ENCODE measurements at places on chromosomes 11 and 22.

- no peak for DNase-seq
Observed at GRCh38 chr11:63884196-63884932, 32.6 kb downstream of the RCOR2 start.

- DNase-seq, result no peak
Observed at GRCh38 chr11:97019754-97020153, 629.9 kb downstream of the JRKL start.

- no peak for DNase-seq
Observed at GRCh38 chr11:79421820-79422219, 19.0 kb downstream of the TENM4 start.

DNA sequence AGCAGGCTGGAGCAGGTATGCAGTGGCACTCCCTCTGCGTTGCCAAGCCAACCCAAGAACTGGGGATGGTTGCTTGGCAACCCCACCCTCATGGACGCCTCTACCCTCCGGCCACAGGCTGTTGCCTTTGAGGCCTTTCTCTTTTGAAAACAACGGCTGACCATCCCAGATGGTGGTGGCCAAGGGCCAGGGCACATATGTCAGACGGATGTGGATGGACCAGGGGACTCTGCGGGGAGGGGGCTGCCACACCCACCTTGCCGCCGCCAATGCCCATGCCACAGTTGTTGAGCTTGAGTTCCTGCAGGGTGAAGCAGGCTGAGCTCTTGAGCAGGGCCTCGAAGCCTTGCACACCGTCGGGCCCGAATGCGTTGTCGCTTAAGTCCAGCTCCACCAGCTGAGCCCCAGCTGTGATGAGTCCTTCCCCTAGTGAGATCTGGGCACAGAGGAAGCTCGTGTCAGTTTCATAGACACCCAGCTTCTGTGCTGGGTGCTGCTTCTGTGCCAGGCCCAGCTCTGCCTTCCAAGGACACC is 21.5 kb downstream of the RANGAP1 start:
- no peak for DNase-seq

- no peak for DNase-seq
Observed at GRCh38 chr11:79232346-79232745, 208.5 kb downstream of the TENM4 start.

DNA sequence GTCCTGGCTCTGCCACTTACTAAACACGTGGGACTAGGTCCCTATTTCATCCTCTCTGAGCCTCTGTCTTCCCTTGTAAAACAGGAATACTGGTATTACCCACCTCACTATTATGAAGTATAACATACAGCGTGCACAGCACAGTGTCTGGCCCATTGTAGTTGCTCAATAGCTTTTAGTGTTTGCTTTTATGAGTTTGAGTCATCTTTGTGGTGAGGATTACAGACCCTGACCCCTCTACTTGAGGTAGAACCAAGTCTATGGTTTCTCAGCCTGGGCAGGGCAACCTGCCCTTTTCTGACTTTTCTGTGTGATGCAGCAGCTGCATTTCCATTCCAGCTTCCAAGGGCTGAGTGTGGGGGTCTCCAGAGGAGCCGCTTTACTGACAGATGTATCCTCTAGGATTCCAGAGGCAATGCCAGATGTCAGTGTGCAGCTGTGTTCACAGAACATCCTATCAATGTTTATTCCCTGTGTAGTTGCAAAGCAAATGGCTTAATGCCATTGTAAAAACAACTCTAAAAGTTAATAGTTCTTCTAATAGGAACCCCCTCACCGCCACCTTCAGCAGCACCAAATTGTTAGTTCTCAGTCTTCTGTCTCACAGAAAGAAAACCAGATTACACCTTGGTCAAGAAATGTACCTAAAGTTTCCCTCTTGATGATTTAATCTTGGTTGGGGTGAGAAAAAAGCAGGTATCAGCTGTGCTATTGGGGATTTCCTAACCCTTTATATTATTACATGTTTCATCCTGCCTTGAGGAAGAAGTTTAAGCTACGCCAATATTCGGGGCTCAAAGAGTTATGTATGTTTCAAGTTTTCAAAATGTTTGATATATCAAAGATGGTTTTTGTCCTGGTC is 16.8 kb downstream of the PRR5L start:
- DNase-seq, result peak; percentile 18

DNA sequence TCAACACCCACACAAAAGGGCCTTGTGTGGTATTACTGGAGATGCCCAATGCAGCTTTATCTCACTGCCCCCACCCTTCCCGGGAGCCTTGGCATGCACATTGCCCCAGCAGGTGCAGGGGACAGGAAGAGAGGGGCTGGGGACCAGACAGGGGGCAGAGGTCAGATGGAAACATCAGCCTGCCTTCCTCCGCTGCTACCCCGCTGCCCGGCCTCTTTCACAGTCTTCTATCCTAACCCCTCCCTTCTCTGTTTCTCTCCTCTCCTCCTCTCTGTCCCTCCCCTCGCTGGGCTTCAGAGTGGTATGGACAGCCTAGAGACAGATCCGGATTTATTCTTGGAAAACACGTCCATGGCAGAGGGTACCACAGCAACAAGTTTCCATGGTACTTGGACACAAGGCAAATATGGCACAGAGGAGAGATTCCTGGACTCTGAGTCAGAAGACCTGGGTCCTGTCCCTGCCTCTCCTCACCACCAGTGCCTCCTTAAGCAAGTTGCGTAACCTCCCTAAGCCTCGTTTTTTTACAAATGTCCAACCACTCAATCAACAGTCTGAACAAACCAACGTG is 8.3 kb upstream of the IGSF9B start:
- peak; percentile 70 for DNase-seq

DNA sequence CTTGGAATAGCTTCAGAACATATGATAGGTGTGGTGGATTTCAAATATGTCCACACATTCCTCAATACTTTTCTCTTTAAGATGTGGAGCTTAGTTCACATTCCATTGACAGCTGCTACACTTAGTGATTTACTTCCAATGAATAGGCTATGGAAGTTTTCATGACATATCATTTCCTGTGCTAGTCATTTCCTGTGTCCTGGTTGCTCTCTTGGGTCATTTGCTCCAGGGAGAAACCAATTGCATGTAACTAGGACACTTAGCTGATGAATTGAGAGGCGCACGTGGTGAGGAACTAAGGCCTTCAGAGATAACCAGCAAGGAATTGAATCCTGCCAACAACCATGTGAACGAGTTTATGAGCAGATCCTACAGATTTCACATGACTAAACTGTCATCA is 120.9 kb downstream of the SLC17A6 start:
- peak; percentile 92 for DNase-seq

- DNase-seq, result peak; percentile 12
Observed at GRCh38 chr11:63508009-63508408, 2.1 kb downstream of the LGALS12 start.

- DNase-seq, result no peak
Observed at GRCh38 chr11:64858467-64859263, 14.2 kb upstream of the CDC42BPG start.

- peak; percentile 51 for DNase-seq
Observed at GRCh38 chr11:65043881-65044501, 3.0 kb downstream of the SAC3D1 start.

GRCh38 chr11:46252373-46252914 is 25.0 kb upstream of the CREB3L1 start:
- DNase-seq, result peak; percentile 45

GRCh38 chr11:5280582-5281102 is 10.9 kb upstream of the HBE1 start:
- peak; percentile 96 for DNase-seq

- DNase-seq, result no peak
Observed at GRCh38 chr22:46585340-46586122, 34.7 kb upstream of the GRAMD4 start.

DNA sequence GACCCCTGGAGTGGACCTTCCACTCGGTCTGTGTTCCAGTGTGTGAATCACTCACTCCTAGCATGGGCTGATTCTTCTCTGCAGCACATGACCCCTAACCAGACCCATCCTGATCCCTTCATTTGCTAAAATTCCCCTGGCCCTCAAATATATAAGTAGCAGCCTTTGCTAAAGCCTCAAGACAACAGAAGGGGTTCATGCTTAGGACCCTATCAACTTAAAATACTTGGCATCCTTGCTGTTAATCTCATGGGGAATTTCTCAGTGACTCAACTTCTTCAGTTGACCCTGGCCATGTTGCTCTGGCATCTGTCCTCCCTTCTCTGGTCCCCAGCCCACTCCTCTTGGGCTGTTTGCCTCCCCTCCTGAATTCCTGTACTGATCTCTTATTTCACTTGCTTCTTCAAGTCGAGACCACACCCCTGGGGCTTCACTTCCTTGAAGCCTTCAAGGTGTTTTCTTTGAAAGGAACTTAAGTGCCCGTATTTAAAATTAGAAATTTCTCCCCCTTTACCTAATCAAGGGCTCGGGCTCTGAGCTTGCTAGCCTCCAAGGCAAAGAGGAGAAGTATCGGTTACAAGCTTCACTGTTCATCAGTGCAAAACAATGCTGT is 23.6 kb downstream of the NNMT start:
- DNase-seq, result peak; percentile 24

DNA sequence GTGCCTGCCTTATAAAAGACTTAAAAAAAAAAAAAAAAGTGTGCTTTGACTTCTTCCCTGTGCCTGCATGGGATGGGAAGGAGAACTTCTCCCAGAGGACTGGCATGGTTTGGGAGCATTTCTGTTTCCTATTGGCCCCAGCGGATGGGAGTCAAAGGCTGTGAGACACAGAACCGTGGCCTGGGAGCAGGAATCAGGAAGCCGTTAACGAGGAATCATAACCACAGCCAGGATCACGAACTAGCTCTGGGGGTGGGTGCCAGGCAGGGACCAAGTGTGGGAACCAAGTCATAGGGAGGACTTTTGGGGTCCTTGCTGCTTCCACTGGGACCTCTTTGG is 526 bp downstream of the C1QTNF6 start:
- peak; percentile 55 for DNase-seq

GRCh38 chr11:126963603-126964363 is 36.8 kb downstream of the KIRREL3 start:
- DNase-seq, result peak; percentile 66

DNA sequence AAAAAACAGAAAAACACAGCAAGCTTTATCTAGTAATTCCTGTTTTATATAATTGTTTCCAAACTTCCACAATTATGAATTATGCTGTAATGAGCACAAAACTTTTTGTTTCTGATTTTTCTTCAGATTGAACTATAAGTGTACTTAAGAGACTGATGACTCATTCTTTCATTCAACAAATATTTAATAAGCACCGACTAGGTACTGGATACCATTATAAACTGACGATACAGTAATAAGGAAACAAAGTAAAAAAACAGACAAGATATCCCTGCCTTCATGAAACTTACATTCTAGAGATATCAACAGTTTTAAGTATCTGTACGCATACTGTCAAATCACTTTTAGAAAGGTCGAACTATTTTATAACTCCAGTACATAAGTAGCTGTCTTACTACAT is 78.6 kb downstream of the ME3 start:
- no peak for DNase-seq

GRCh38 chr11:131537196-131537595 is 166.8 kb downstream of the NTM start:
- DNase-seq, result no peak

DNA sequence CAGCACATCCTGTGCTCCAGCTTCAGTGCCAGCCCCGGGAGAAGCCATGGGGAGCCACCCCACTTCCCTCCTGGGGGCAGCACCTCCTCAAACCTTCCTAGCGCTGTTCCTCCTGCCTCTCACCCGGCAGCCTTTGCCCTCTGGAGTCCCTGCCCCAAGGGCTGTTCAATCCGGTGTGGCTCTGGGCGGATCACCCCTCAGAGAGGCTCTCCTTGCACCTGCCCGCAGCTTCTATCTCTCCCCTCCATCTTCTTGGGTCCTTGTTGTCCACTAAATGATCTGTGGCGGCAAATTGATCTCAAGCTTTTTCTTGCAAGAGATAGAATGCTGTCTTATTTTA is 18.1 kb upstream of the CDKN1C start:
- DNase-seq, result no peak

DNA sequence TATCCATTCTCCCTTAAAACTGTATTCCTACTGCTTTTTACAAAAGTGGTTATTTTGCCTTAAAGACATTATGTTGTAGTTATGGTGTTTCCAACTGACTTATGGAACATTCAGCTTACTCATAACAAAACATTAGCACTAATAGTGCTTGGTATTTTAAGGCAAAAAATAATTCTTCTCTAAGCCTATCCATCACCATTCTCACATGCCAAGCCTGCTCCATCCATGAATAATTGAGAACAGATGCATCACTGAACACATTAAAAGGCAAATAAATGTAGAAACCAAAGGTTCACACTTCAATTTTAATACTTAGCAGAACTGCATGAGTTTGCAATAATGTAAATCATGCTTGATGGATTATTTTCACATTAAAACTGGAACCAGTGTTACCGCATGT is 42.3 kb upstream of the DDI1 start:
- no peak for DNase-seq

- no peak for DNase-seq
Observed at GRCh38 chr11:47911149-47911548, 63.0 kb upstream of the NUP160 start.

- DNase-seq, result no peak
Observed at GRCh38 chr11:102071497-102072472, 24.5 kb downstream of the CFAP300 start.

DNA sequence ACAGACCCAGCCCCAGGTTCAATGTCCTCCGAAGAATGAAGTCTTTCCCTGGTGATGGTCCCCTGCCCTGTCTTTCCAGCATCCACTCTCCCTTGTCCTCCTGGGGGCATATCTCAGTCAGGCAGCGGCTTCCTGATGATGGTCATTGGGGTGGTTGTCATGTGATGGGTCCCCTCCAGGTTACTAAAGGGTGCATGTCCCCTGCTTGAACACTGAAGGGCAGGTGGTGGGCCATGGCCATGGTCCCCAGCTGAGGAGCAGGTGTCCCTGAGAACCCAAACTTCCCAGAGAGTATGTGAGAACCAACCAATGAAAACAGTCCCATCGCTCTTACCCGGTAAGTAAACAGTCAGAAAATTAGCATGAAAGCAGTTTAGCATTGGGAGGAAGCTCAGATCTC is 14.1 kb downstream of the APOL1 start:
- DNase-seq, result no peak

- DNase-seq, result no peak
Observed at GRCh38 chr11:3936517-3936916, 81.1 kb downstream of the STIM1 start.

DNA sequence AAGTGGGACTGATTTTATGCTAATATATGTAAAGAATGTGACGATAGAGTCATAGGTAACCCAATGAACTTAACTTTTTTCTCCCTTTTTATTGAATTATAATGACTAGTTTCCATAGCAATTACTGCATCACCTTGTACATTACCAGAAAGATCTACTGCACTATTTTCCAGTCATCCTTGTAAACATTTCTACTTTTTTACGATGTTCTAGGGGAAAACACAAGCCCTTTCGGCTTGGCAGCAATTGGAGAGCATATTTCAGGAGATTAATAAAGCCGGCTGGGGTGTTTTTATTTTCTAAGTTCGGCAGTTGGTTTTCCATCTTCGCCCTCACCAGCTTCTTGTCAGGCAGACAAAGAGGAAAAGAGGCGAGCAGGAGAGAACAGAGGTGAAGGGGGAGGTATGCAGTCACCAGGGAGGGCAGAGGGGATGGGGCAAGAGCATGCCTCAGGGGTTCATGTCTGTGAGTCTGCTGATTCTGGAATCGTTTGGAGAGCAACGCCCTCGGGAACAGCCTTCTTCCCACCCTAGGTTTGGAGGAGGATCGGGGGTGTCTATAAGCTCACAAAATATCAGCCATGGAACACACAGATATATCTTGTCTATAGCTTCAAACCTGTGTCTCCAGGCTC is 476.4 kb downstream of the MIAT start:
- no peak for DNase-seq
